ENCODE measurements at places on chromosomes 2 and 18. TPM values are rescaled to one million over a fixed set of nuclear protein-coding genes. Genes with fewer than 3 reads are reported as not detected.

SF3B6 gene
- 130 TPM for total RNA-seq

NPHP1 gene
- total RNA-seq = 4.5 TPM

SPR gene
- 22.6 TPM for total RNA-seq

EHD3 gene
- total RNA-seq = 4.4 TPM

MYOM1 gene
- 0.46 TPM for total RNA-seq

STARD6 gene
- total RNA-seq = not detected

SLC14A1 gene
- not detected for total RNA-seq

INO80C gene
- 36.6 TPM for total RNA-seq

CAPN14 gene
- 0.13 TPM for total RNA-seq

PRKRA gene
- 62.6 TPM for total RNA-seq

TCF23 gene
- not detected for total RNA-seq

CD8B gene
- total RNA-seq = not detected

LYPD6B gene
- not detected for total RNA-seq

KCNE4 gene
- total RNA-seq = 68.0 TPM

RNF152 gene
- total RNA-seq = 3.6 TPM

PCARE gene
- not detected for total RNA-seq

RAB17 gene
- total RNA-seq = 0.62 TPM

CIB4 gene
- not detected for total RNA-seq

TFPI gene
- 36.3 TPM for total RNA-seq

TRIB2 gene
- 92.3 TPM for total RNA-seq

UGT1A10 gene
- total RNA-seq = not detected

C18orf54 gene
- total RNA-seq = 15.6 TPM

TGFA gene
- total RNA-seq = 0.13 TPM

CHST10 gene
- 11.3 TPM for total RNA-seq

POTEI gene
- not detected for total RNA-seq

NCKAP5 gene
- total RNA-seq = 33.1 TPM
